ENCODE measurements at places on chromosomes 4 and X.

DNA sequence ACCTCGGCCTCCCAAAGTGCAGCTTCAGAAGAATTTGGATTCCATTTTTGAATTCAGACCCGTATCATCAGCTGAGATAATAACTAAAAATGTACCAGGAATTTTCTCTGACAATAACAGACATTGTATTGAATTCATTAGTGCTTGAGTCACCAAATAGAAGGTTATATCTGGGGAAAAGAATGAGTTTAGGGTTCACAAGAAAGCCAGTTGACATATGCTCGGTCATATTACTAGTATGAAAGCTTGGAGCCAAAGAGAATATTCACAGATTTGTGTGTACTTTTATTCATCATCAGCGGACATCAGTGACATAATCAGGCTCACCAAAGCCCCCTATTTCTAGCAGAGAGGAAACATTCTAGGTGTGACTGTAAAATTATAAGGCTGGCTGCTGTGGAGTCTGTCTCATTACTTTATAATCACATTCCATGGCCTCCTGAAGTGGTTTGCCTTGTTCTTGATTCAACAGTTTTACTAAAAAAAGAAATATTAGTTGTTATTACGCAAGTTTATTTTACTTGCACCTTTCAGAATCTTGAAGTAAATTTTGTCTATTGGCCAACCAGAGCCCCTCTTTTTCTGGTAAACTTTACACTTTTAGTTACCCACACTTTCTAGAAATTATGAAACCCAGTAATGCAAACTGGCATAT is 14.6 kb upstream of the DCTD start:
- no peak for DNase-seq

GRCh38 chr4:27005501-27005900 is 144.9 kb downstream of the STIM2 start:
- no peak for DNase-seq

GRCh38 chrX:97936296-97936695 is 1052.6 kb downstream of the RPA4 start:
- no peak for DNase-seq

DNA sequence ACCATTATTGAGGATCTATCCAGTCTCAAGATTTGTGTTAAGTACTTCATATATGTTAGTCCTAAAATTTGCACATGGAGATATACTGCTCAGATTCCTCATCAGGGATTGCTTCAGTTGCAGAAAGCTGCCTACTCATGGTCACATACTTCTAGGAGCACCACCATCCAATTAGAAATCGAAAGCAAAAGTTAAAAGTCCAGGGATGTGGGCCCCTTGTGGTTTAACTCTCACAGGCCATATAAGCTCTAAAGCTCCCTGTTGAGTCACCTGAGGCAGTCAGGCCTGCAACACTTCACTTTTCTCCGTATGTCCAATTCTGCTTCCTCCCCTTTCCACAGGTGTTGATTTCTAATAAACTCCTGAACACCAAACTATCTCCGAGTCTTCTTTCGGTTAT is 84.2 kb downstream of the CNOT6L start:
- DNase-seq, result peak; percentile 69

GRCh38 chrX:151183912-151184565 is 7.7 kb downstream of the GPR50 start:
- DNase-seq, result no peak

- peak; percentile 54 for DNase-seq
Measured at GRCh38 chr4:26885912-26886274, 25.3 kb downstream of the STIM2 start.

DNA sequence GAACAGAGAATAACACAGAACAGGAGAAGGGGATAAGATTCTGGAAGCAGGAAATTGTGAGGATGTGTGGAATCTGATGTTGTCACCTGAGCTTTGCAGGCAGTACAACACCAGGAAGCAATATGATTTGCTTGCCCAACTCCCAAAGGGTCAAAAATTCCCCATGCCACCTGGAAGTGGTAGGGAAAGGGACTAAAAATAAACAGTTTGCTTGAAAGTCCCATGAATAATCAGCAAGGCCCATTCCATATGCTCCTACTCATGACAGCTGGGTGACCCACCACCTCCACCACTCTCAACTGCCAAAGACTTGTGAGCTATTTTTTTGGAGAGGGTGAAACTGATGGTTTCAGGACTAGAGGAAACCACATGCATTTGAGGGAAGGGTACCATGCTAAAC is 168.4 kb downstream of the KCNIP4 start:
- DNase-seq, result no peak

GRCh38 chrX:133897593-133898163 is 87.7 kb downstream of the GPC3 start:
- no peak for DNase-seq

GRCh38 chr4:88366460-88366859 is 12.2 kb upstream of the HERC6 start:
- DNase-seq, result no peak

GRCh38 chr4:113960684-113961321 is 18.6 kb downstream of the ARSJ start:
- DNase-seq, result no peak

- no peak for DNase-seq
Measured at GRCh38 chr4:157287445-157287844, 66.9 kb downstream of the GRIA2 start.

GRCh38 chr4:126427853-126428252 is 1113.1 kb downstream of the FAT4 start:
- no peak for DNase-seq

- DNase-seq, result no peak
Measured at GRCh38 chr4:121697564-121697963, 784 bp upstream of the ANXA5 start.

GRCh38 chr4:87916626-87917025 is 58.9 kb upstream of the SPP1 start:
- DNase-seq, result no peak

DNA sequence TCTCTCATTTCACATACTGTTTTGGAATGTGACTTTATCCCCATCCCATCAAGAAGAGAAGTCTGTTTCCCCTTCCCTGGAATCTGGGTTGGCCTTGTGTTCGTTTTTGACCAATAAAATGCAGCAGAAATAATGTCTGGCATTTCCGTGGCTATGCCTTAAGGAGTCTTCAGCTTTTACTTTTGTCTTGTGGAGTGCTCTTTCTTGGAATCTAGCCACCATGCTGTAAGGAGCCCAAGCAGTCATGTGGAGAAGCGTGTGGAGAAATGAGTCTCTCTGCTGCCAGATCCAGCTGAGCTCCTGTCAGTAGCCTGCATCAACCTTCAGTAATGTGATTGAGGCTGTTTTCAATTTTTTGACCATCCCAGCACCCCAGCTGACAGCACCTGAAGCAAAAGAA is 84.4 kb upstream of the ARMCX2 start:
- DNase-seq, result no peak

- DNase-seq, result no peak
Measured at GRCh38 chr4:1052231-1052671, 40.8 kb downstream of the FGFRL1 start.

- DNase-seq, result no peak
Measured at GRCh38 chr4:62093735-62094134, 893.6 kb downstream of the ADGRL3 start.

DNA sequence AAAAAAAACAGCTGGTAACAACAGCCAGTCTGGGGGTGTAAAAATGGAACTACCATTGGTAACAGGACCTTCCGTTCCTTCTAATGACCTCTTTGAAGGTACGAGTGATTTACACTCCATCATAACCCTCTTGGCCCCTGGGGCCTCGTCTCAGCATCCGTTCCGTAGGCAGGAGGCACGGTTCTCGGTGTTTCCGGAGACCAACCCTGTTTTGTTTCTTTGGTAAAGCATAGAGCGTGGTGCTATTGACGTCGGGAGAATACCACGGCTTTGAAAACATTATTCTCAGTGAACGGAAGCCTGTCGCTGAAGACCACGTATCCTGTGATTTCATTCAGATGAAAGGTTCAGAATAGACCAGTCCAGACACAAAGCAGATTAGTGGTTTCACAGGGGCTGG is 198.9 kb downstream of the ASMT start:
- DNase-seq, result no peak

GRCh38 chr4:174549721-174550120 is 27.4 kb upstream of the HPGD start:
- DNase-seq, result no peak

DNA sequence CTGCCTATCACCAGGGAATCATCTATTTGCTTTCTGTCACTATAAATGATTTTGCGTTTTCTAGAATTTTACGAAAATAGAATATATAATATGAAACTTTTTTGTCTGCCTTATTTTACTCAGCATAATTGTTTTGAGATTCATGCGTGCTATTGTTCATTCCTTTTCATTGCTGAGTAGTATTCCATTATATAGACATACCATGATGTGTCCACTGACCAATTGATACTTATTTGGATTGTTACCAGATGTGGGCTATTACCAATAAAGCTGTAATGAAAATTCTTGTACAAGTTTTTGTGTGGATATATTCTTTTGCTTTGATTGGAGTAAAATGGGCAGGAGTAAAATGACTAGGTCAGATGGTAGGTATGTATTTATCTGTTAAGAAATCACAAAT is 390.7 kb upstream of the EMCN start:
- DNase-seq, result no peak

DNA sequence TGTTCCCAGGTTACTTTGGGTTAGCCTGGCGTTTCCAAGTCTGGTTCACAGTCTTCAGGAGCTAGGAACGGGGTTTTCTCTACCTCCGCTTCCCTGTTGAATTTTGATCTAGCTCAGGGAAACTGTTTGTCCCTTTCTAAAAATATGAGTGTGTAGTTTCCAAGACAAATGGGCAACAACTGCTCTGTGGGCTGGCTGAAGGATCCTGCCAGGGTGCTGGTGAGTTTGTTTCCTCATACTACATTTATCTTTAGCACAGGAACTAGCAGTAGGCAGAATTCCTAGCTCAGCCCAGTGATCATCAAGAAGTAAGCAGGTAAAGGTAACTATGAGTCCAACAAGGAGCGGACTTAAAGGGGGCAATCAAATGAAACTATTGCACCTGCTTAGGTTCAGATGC is 13.3 kb upstream of the FAM47E start:
- DNase-seq, result no peak

DNA sequence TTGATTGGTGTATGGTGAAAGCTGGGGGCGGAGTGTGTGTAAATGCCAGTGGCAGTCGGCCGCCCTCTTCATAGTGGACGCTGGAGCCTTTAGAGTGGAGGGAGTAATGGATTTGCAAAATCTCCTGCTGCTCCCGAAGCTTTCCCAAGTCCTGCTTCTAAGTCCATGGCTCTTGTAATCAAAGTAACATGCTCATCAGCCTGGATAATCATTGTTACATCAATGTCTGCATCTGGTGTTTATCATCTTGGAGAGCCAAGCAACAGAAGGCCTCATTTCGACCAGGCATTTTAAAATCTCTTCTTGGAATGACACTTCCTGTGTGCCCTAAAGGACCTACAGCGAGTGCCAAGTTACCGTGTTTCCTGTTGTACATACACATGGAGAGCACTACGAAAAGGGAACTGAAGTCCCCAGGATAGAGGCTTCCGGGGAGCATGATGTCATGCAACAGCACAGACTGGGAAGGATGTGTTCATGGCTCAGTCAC is 32.2 kb downstream of the UNC5C start:
- DNase-seq, result no peak

DNA sequence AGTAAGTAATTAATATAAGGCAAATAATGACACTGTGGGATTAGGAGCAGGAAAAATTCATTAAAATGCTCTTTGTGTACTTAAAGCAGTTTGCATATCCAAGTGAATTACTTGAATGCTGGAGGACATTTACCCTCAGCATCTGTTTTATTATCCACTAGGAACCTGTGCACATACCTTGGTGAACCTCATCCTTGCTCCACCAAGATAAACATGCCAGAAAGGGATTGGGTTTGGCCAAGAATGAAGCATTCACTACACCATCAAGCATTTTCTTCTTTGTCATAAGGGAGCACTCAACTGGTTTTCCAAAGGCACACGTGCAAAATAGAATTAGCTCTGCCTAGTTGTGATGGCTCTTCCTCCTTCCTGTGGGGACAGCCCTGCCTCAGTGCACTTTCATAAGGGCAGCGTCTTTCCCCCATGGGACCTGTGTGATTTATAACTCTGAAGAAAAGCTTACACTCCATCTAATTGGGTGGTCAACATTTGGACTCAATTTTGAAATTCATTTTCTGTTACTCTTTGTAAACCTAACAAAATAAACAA is 291.7 kb downstream of the USP46 start:
- no peak for DNase-seq

DNA sequence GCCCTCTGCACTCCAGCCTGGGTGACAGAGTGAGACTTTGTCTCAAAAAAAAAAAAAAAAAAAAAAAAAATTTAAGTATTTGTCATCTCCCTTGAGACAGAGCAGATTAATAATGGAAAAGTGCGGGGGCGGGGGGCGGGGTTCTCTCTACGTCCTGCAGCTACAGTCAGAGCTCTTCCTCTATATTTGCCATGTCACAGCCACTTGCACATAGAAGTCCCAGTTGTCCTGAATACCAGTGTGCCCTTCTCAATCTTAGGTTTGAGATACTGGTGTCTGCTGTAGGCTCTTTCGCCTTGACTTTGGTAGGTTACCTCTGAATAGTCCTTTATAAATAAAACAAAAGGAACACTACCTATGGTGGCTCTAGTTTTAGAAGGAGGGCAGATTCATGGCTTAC is 237.8 kb upstream of the PGRMC2 start:
- no peak for DNase-seq

DNA sequence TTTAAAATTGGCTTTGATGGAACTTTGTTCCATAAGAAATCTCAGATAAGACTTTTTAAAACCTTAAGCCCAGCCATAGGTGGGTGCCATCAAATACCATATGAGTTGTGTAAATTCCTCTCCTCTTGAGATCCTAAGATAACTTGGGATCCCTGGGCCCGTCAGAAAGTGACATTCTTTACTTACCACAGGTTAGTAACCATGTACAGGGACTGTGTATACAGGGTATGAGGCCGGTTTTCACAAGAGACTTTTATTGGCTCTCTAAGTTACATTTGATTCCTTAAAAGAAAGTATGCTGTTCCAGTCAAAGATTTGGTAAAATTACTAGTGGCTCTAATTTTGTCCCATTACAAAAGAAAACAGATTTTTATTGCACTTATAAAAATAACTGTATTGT is 110.1 kb downstream of the APOOL start:
- DNase-seq, result no peak

DNA sequence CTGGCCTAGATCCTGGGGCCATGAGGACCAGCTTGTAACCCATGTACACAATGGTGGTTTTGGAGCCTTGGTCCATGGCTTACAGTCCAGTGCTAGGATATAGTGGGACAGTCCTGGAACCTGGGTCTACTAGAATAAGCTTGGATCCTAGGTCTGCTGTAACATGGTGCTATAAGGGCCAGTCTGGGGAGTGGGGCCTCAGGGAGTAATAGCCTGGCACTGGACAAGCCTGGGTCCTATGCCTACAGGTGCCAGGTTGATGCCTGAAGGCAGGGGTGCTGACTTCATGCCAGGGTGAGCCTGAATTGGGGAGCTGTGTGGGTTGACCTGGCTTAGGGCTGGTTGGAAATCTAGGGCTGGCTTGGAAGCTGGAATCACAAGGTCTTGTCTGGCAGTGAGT is 756.3 kb upstream of the ADGRL3 start:
- DNase-seq, result no peak

DNA sequence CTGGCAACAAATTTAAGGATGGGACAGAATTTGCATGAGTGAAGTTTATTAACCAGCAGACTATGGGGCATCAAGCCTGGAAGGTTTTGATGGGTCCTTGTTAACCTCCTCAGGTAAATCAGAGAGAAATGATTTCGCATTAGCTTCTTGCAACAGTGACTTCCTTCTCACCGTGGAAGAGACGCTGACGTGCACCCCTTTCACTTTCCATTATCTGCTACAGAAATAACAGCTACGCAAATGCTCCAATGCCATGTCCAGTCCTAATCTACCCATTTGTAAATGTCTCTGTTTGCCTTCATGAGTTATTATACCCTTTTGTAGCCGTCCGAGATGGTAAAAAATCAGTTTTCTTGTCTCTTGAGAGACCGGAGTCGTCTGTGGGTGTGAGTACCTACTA is 100.3 kb downstream of the SLC34A2 start:
- DNase-seq, result no peak
